ENCODE measurements at places on chromosomes 3 and 15.

DNA sequence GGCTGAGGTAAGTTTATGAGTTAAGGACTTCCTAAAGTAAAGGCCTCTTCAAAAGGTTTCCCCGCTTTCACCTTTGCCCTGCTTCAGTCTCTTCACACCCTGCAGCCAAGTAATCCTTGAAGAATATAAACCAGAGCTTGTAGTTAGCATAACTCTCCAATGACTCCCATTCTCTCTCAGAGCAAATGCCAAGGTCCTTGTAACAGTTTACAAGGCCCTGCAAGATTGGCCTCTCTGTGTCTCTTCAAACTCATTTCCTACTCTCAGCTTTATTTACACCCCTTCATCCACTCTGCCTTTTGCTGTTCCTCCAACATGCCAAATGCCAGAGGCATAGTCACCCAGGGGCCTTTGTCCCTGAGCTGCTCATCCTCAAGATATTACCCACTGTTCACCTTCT lies 60.5 kb upstream of the MME start:
- no peak for DNase-seq

DNA sequence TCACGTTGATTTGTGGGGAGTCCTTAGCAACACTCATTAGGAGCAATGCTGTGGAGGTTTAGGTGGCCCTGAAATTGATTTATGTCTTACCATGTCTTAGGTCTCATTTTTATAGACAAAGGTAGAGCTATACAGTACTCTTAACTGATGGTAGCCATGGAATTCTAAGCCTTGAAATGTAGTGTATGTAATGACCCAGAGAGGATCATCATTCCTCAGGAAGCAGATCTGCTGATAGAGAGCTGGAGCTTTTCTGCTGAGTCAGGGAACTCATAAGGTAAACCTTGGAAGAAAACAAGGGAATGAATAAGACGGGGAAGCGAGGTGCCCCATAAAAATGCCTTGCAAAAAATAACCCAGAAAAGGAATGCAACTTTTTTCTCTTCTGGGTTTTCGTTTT lies 34.0 kb upstream of the ZNF639 start:
- DNase-seq, result no peak

DNA sequence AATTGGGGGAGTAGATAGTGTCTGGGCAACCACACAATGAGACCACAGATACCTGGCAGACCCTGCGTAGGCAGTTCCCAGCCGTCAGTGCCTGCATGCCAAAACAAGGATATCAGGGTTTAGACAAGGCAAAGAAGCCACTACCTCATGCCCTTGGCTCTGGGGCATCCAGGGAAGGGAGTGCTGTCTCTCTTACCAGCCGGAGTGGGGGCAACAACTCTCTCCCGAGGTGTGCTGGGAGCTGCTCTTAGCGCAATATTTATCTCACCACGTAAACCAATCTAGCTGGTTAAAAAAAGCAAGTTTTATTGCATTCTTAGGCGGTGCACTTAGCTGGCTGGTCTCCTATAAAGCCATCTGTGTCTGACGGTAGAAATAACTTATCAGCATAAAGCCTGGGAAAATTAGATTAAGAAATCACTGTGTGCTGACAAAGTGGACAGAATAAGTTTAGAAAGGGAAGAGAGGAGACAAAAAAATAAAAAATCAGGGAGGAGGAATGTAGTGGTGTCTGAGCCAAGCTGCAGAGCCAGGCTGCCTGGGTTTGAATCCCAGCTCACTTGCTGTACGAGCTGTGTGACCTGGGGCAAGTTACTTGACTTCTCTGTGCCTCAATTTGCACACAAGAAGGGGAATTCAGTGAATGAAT lies 273.2 kb downstream of the PDZRN3 start:
- no peak for DNase-seq

DNA sequence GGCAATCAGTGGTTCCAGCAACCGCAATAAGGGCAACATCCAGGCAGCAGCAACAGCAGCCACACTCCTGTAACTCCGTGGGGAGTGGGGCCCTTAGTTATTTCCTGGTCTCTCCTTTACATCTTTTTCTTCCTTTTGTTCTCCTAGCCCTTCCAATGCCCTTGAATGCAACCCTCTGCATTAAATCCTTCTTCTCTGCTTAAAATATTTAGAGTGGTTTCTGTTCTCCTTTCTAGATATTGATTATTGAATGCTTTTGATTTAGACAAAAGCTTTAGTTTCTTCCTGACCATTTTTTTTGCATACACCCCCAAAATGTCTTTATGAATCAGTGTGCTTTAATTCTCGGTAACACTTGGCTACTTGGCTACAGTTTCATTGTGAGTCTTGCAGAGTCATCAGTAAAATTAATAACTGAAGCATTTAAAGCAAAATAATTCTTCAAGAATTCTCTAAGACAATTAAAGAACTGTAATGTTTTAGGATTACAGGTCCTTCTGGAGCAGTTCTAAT lies 586.1 kb downstream of the MECOM start:
- no peak for DNase-seq

- DNase-seq, result no peak
Observed at GRCh38 chr3:141399200-141399599, 30.9 kb downstream of the ZBTB38 start.

DNA sequence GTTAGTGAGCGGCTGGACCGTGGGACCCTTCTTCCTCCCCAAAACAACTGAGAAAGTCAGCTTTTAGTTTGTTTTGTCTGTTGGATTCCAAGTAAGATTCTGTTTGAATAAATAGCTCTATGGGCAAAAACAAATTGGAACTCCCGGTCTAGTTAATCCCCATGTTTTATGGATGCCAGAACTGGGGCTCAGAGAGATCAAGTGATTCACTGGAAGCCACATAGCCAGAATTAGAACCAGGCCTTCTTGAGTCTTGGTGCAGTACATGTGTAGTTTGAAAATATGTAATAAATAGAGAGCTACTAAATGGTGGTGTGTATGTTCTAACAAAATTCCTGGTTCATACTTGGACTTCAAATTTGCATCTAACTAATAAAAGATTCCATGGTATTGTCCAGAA lies 29.3 kb upstream of the POLR2M start:
- DNase-seq, result no peak

GRCh38 chr15:59838900-59839299 lies 149.8 kb upstream of the BNIP2 start:
- no peak for DNase-seq

- no peak for DNase-seq
Observed at GRCh38 chr15:88267720-88268119, 11.2 kb upstream of the NTRK3 start.

GRCh38 chr3:138845771-138846173 lies 11.0 kb upstream of the PIK3CB start:
- no peak for DNase-seq

- DNase-seq, result no peak
Observed at GRCh38 chr15:76140074-76140464, 80.3 kb downstream of the TMEM266 start.

- DNase-seq, result no peak
Observed at GRCh38 chr15:91456251-91456718, 356.2 kb downstream of the SV2B start.

- no peak for DNase-seq
Observed at GRCh38 chr3:140244893-140245292, 309.9 kb downstream of the CLSTN2 start.

DNA sequence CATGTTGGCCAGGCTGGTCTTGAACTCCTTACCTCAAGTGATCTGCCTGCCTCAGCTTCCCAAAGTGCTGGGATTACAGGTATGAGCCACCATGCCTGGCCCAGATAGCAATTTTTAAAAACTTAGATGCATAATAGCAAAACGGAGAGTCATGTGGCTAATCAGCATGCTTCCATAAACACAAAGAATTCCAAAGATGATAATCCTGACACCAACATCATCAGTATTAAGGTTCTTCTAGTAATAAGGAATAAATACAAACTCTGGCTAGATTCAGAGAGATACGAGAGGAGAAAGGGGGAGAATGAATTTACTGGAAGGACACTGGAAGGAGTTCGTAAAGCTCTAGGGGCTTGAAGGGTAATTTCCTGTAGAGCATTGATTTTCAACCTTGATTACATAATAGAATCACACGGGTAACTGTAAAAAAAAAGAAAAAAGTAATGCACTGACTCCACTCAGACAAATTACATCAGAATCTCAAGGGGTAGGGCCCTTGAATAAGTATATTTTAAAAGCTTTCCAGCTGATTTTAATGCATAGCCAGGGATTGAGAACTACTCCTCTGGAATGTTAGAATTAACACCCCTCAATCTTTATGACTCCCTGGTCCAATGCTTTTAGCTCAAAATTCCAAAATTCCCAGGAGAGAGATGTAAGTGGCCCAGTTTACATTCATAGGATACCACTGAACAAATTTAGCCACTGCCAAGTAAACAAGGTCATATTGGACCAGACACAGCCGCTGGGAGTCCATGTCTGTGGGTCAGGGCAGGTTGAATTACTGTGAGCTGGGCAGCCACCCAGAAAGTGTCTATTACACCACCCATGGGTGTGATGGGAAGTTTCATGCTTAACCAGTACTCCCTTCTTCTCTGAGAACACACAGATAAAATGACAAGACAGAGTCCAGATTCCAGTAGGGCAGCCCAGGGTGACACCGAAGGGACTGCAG lies 243.9 kb downstream of the TBL1XR1 start:
- DNase-seq, result no peak

DNA sequence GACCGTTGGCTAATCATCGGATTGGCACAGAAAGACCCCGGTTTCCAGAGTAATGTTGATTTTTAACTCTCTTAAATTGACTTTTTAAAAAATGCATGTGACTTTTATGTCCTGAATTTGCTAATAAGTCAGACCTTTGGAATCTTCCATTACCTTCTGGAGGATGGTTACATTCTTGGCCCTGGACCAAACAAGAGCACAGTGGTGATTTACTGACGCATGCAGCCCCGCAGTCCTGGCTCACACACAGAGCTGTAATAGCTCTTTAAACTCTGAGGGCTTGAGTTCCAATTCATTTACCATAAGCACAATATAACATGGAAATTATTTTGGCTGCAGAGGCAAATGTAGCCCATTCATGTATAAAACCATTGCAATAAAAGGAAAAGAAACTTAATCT lies 25.1 kb downstream of the SOX14 start:
- DNase-seq, result no peak

DNA sequence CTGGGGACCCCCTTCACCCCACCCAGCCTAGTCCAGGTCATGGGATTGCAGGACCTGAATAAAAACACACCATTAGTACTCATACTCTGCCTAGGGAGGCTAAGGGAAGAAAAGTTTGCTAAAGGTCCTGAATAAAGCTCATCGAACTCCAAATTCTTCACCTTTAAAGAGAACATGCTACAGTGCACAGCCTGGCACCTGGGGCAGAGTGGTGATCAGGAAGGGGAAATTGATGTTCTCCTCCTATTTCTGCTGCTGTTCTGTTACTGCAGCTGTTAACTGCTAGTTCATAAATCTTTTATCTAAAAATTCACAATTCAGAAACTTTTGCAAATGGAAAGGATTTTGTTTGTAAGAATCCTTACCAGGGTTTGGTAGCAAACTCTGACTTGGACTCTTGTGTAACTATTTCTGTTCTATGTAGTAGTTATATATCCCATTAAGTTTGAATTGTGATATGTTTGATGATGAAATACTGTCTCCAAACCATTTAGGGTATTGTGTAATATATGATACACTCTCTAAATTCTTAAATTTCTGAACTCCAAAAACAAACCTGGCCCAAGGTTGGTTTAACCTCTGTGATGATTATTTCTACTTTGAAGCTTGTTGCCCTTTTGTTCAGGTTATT lies 27.9 kb downstream of the MCTP2 start:
- no peak for DNase-seq

GRCh38 chr3:20079621-20080020 lies 39.4 kb downstream of the KAT2B start:
- DNase-seq, result no peak

- DNase-seq, result no peak
Observed at GRCh38 chr3:186983659-186984058, 53.3 kb downstream of the ST6GAL1 start.

- DNase-seq, result no peak
Observed at GRCh38 chr15:55403531-55403930, 4.6 kb downstream of the CCPG1 start.

DNA sequence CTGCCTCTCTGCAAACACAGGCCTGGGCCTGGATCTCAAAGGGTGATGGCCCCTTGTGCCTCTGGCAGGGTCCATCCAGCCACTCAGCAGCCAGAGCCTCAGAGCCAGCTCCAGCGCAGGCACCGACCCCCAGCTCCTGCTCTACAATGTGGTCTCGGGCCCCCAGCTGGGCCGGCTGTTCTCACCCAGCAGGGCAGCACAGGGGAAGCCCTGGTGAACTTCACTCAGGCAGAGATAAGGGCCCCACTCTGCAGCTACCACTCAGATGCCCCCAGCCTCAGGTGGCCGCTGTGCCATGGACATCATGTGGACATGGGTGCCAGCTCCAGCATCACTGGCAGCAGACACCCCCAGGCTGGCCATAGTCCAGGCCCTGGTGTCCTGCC lies 173.1 kb downstream of the TBC1D2B start:
- no peak for DNase-seq

DNA sequence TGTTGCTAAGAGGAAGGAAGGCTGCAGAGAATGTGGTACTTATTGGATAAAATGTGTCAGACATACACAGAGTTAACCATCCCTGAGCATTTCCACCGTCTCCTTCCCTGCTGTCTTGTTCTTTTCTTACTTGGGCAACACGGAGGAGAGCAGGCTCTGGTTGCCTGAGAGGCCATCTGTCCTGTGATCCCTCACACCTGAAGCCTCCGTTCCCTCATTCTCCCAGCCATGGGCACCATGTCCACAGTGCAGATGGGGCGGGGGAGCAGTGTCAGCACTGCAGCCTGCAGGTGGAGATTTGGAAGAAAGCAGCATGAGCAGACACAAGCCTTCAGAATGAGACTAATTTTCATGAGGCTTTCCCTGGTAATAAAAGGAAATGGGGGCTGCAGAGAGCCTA lies 133.7 kb downstream of the CHCHD6 start:
- DNase-seq, result no peak

- DNase-seq, result peak; percentile 66
Observed at GRCh38 chr3:184154885-184155643, at the start of gene DVL3. Gene DVL3 (plus strand): TSS chr3:184155377. CDS start chr3:184155636, 259 bp downstream.

GRCh38 chr3:195548501-195548900 lies 5.4 kb upstream of the PPP1R2 start:
- DNase-seq, result no peak

GRCh38 chr3:167051421-167051820 lies 328.7 kb downstream of the ZBBX start:
- DNase-seq, result no peak

DNA sequence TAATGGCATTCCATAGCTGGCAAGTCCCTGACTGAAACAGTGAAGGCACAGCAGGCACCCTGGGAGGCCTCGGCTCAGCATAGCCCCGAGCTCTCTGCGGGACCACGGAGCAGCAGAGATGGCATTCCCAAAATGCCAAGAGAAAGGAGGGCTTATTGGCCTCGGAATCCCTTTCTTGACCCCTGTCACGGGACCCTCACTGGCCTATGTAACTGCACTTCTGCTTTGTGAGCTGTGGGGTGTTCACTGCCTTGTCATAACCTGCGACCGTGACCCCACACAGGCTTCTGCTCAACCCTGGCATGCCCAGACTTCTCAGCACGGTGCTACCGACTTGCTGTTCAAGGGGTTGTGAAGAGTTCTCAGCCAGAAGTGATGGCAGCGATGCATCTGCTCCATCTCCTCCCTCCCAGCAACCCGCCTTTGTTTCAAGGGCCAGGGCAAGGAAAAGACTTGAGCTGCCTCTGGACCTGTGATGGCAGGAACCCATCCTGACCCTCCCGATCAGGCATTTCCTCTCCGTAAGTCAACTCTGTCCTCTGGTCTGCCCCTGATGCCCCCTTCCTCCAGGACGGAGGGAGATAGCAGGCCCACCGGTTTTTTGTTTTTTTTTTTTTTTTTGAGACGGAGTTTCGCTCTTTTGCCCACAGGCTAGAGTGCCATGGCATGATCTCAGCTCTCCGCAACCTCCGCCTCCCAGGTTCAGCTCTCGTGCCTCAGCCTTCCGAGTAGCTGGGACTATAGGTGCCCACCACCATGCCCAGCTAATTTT lies 30.5 kb downstream of the EHD4 start:
- no peak for DNase-seq

Measured in left lung (tissue), 14 donors.